ENCODE measurements at places on chromosomes 12 and 14.

GRCh38 chr12:88520436-88520820, 59.8 kb downstream of the KITLG start:
- no peak for DNase-seq

- DNase-seq = no peak
Observed at GRCh38 chr12:122749569-122750332, 2.9 kb upstream of the DENR start.

GRCh38 chr12:47802312-47802711, 17.4 kb downstream of the HDAC7 start:
- DNase-seq = no peak

DNA sequence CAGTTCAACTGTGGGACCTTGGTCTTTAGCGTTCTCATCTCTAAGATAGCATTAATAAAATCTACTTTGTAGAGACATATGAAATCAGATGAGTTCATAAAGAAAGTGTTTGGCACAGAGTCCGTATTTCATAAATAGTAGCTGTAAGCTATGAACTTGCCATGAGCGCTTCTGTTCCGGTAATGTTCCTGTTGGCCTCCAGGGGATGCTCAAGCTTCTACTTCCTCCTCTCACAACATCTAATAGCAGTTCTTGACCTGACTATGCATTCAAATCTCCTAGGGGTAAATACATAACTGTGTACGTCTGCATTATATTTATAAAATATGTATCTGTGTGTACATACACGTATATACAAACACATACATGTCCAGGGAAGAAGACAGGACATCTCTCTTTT, 288.2 kb upstream of the TMPO start:
- DNase-seq = no peak

All from Caki2 (cell line).